Endodermal cell (in vitro differentiated cells): ENCODE measurements at places on chromosomes 3 and 15.

DNA sequence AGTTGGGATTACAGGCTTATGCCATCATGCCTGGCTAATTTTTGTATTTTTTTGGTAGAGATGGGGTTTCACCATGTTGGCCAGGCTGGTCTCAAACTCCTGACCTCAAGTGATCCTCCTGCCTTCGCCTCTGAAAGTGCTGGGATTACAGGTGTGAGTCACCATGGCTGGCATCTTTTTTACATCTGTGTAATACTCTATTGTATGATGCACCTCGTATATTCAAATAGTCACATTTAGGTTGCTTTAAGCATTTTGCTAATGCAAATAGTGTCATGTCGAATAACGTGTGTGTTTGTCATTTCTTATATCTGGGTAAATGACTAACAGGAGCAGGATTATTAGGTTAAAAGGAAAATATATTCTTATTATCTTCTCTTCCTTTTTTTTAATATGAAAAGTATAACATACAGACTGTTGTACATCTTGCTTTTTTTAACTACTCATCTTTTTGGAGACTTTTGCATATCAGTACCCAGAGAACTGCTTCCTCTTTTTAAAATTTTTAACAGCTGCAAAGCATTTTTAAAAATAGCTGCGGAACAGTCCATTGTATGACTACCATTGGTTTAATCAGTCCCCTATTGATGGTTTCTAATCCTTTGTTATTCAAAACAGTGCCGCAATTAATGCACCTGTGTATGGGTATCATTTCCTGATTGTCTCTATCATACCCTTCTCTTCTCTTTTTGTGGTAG lies 13.4 kb downstream of the SCAMP5 start:
- DNase-seq: no peak

DNA sequence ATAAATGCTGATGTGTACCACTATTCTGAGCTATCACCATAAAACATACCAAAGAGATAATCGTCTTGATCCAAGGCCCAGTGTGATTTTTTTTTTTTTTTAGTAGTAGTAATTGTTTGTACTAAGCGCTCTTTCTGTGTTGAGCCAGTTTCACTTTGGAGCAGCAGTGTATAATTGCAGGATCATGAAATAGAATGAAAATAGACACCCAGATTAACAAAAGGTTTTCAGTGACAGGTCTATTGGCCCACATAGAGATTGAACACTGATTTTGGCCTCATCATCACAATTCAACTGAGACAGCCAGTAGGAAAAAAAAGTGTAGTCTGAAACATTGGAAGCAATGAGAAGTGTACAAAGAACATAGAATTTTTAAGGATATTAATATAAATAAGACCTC lies 749.8 kb downstream of the NAALADL2 start:
- DNase-seq: no peak

- no peak for DNase-seq
Measured at GRCh38 chr3:107782054-107782453, 259.3 kb downstream of the BBX start.

DNA sequence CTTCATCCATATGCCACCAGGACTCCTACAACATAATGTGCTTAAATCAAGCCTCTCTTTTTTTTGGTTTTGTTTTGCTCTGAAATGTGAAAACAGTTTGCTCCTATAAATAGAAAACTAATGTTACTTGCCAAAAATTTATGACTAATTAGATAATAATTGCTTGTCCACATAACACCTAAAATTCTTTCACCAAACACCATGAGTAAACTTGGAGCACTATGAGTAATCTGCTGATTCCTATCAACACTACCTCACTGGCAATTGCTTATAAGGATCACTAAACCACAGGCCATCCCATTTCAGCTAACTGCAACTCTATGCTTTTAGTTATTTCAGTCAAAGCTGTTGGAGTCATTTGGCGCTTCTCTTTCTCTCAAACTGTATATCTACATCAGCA lies 252.7 kb downstream of the EPHA3 start:
- no peak for DNase-seq

- no peak for DNase-seq
Measured at GRCh38 chr3:99943931-99944761, 126.5 kb downstream of the CMSS1 start.

- DNase-seq: no peak
Measured at GRCh38 chr3:196072313-196072712, 9.6 kb downstream of the TFRC start.

DNA sequence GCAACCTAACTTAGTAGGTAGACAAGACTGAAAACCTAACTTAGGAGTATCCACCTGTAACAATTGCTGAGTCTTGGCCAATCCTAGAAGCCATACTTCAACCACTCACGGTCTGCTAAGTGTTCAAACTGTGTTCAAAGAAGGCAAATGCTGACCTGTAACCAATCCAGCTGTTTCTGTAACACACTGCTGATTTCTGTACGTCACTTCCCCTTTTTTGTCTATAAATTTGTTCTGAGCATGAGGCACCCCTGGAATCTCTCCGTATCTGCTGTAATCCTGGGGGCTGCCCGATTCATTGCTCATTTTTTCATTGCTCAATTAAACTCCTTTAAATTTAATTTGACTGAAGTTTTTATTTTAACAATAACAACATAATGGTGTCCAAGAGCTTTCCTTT lies 451.4 kb upstream of the ATP10A start:
- DNase-seq: no peak

DNA sequence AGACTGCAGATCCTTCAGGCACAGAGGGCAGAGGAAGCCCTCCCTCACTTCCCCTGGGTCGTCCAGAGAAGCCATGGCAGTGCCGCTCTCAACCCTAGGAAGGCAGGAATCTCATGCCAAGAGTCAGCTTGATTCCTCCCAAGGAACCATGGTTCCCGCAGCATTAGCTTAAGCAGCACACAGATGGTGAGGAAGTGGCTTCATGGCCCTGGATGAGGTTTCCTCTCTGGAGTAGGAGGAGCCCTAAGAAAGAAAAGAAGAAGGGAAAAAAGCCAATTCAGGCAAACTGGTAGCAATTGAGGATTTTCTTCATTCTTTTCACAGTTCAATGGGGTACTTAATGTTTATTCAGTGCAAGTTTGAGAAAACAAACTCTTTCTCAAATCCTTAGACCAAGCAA lies 2.9 kb downstream of the RBSN start:
- no peak for DNase-seq

GRCh38 chr3:182904164-182904563 lies 76.2 kb downstream of the DCUN1D1 start:
- DNase-seq: no peak
